ENCODE measurements at places on chromosomes 1 and 21.

DNA sequence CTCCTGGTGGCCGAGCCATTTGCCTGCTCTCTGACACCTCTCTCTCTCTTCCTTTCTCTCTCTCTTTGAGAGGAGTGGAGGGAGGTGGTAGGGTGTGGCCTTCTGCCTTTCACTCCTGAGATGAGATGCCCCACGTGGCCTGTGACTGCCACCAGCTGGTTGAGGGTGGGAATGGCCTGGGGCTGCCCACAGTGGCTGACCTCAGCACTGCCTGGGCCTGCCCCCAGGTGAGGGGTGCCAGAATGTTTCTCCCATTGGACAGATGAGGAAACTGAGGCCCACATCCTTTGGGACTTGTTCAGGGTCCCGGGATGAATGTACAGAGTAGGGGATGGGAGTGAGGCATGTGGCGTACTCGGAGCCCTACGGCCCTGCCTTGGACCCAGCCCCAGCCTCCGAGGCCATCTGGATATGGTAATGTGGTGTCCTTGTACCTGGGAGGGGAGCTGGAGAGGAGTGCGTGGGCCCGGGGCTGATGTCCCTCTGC, 12.7 kb upstream of the C1orf167 start:
- peak; percentile 30 for DNase-seq

GRCh38 chr1:236893626-236894545, 98.8 kb downstream of the MTR start:
- DNase-seq, result no peak

DNA sequence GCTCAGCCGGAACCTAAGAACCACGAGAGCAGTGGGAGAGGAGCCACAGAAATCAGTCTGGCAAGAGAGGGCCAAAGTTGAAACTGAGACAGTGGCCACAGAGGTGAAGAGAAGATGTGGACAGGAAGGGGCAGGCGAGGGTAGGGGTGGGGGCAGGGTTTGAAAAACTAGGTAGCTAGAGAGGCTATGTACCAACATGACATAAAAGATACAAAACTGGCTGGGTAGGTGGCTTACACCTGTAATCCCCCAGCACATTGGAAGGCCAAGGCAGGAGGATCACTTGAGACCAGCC, 28.4 kb upstream of the TIAM1 start:
- DNase-seq, result no peak

GRCh38 chr1:224132901-224133300, 19.0 kb downstream of the FBXO28 start:
- DNase-seq, result no peak

GRCh38 chr1:111729271-111729921, 9.8 kb downstream of the INKA2 start:
- DNase-seq, result no peak

GRCh38 chr1:160629286-160630210, 17.3 kb downstream of the SLAMF1 start:
- DNase-seq, result peak; percentile 94

GRCh38 chr1:219161371-219161770, 12.3 kb upstream of the LYPLAL1 start:
- DNase-seq, result no peak

- no peak for DNase-seq
Measured at GRCh38 chr1:50829014-50829958, 130.8 kb downstream of the FAF1 start.

- DNase-seq, result no peak
Measured at GRCh38 chr1:19813643-19813960, 1.5 kb downstream of the RNF186 start.

GRCh38 chr1:199976496-199977144, 50.9 kb upstream of the NR5A2 start:
- no peak for DNase-seq

DNA sequence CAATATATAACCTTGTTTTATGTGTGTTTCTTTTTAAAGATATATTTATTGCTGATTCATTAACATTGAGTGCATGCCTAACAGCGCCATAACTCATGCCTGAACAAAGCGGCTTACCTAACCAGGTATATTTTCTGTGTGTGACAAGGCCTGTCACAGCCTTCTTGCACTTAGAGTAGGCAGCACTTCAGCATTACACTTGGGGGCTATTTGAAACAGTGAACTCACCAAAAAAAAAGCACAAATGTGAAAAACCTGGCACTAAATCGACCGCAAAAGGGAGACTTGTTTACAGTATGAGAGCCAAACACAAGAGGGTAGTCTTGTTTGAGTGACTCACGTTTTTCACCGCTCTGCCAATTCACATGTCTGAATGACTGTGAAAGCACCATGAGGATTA, 111.7 kb downstream of the DISP1 start:
- no peak for DNase-seq

DNA sequence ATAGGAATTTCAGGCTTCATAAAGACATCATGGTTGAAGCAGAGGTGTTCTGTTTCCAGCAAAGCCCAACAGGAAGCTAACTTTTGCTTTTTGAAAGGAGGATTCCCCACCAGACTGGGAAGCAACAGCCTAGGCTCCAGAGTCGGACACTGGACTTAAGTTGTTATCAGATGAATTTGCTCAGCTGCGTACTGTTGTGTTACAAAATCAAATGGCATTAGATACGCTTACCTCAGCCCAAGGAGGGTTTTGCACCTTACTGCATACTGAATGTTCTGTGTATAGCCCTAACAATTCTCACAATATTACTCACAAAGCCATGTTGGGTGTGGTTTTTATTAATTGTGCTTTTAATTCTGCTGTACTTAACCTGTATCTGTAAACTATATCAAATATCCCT, 547 bp upstream of the CHIA start:
- no peak for DNase-seq

GRCh38 chr1:11740258-11741192, 4.6 kb downstream of the AGTRAP start:
- peak; percentile 70 for DNase-seq

GRCh38 chr1:118201524-118201923, 16.5 kb upstream of the SPAG17 start:
- no peak for DNase-seq

DNA sequence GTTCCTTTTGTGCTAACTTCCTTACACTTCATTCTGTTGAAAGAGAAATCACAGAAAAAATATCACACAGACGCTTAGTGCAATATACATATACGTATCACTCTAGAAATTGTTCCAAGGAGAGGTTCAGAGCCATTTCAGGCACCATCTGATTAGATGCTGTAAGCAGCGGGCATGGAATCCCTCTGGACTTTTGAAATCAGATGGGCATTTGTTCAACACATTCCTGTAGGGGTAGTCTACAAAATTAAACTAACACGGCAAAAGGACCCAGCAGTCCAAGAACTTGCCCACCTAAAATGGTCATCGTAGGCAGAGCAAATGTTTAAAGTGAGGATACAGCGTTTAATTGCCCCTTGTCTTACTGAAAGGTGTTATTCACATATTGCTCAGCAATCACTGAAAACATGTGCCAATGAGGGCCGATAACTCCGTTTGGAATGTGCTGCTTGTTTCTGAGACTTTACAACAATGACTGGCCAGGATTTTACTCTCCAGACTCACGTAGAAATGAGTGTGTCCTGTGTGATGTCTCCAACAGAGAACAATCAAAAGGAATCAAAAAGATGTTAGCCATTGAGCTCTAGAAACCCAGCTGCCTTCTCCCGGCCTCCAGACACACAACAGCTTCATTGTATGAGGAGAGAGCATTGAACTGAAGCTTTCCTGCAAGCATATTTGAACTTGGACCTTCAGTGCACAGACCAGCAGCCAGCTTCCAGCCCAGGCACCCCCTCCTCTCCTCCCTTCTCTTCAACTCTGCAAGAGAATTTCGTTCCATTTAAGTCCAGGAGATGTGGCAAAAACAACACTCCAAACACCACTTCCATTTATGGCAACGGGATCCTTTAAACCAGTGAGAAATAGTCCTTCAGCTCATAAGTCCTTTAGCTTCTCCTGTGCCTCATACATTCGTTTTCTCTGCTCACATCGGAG, 32.1 kb upstream of the ADORA3 start:
- DNase-seq, result no peak

DNA sequence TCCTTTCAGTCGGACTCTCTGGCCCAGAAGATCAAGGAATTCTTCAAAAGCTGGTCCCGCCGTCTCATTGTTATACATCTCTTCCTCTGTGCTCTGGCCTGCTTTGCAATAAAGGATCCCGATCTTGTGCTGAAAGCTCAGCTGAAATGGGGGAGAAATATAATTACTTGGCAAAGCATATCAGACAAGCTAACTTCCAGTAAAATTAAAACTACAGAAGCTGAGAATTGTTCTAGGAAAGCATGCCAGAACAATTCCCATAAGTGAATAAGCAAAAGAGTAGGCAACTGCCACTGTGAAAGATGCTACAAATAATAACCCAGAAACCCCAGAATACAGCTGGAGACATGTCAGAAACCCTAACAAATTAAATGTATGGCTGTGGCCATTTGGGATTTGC, 146.1 kb downstream of the SIPA1L2 start:
- DNase-seq, result no peak

DNA sequence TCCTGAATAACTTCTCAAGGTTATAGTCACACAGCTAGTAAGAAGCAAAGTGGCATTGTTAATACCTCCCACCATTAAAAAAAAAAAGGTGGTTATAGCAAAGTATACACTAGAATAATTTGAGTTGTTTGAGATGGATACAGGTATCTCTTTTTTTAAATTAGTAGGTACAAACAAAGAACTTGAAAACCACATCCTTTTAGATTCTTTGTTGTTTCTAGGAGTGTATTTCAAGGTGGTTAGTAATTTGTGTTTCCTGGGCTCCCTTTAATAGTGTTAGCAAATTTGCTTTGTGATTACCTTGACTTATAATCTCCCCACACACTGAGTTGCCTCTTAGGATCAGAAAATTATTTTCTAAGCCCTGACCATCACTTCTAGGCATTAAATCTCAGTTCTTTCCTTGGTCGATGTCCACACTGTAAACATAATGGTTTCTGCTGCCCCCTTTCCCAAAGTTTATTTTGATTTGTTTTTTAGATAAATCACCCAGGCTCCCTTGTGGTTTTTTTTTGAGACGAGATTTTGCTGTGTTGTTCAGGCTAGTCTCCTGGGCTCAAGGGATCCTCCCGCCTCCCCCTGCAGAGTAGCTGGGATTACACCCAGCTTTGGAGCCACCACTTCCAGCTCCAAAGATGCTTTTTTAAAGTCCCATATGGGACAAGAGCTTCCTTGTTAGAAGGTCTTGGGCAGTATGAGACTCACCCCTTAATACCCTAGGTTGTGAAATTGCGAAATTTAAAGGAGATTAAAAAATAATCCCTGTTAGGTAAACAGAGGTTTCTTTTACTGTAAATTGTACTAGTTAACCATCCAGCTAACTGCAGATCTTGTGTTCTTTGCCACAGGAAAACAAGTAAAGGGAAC, 6.2 kb downstream of the AKIRIN1 start:
- peak; percentile 71 for DNase-seq

DNA sequence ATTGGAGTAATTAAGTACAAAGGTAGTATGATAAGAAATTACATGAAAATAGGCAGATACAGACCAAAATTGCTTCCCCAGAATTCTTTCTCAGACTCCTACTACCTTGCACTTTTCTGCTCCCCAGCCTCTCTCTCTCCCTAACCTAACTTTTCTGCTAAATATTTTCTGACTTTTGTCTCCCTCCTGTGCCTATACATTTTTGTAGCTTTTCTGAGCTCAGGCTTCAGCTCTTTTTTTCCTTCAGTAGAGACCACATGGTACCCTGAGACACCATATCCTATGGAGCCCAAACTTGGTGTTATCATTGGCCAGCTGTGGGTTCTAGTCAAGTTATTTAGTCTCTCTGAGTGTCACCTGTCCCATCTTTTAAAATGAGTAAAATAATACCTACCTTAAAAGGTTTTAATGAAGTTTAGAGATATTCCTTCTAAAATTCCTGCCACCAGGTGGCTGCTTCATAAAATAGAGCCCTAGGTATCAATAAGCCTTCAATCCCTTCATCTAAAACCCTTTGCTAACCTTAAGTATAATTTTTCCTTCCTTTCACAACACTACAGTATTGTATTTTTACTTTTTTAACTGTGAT, 237.6 kb upstream of the DUSP10 start:
- DNase-seq, result no peak

DNA sequence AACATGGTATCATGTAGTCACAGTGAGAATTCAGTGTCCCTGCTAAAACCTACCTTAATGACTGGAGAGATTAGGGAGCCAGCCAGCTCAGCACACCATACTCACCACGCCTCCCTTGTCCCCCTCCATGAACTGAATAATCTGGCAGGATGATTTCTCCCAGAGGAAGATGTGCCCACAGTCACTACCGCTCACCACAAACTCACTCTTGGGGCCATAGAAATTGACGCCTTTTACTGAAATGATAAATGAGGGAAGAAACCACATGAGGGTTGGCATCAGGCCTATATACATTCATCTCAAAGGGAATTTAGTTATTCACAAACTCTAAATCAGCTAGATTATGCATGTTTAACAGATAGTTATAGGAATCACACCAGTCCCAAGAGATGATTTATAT, 17.4 kb downstream of the PEA15 start:
- no peak for DNase-seq

DNA sequence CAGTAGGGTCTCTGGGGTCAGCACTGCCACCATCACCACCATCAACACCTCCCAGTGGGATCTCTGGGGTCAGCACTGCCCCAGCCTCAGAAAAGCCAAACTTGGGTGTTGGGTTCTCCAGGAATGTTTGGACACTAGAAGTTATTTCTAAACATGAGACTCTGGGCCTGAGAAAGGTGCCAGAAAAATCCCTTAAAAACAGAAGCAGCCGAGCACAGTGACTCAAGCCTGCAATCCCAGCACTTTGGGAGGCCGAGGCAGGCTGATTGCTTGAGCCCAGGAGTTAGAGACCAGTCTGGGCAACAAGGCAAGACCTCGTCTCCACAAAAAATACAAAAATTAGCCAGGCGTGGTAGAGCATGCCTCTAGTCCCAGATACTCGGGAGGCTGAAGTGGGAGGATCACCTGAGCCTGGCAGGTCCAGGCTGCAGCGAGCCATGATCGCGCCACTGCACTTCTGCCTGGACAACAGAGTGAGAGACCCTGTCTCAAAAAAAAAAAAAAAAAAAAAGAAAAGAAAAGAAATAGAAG, 470 bp downstream of the PTAFR start:
- no peak for DNase-seq

DNA sequence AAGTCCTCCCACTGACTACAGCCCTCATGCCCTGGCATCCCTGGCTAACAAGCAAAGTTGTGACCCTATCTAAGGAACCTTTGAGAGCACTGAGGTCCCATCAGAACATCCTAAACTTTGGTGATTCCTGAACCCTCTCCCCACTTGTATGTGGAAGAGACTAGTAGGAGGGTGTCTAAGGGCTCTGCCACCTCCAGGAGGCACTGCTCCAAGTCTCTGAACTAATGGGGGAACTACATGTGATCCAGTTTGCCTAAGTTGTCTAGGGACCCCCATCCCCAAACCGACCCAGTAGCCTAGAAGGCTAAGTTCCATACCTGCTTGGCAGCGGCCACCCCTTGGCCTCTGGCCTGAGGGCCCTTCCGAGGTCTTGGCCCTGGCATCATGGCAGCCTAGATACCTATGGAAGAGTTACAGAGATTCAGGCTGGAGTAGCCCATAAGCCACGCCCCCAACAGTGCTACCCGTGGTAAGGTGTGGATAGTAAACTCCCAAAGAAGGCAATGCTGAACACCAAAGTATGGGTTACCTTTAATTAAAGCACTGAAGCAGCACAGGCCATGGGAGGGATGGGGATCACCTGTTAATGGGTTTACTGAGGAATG, 1.7 kb downstream of the CC2D1B start:
- DNase-seq, result peak; percentile 23

GRCh38 chr1:118136187-118136941, 48.7 kb downstream of the SPAG17 start:
- DNase-seq, result no peak

- no peak for DNase-seq
Measured at GRCh38 chr1:75855010-75855409, 58.3 kb downstream of the MSH4 start.

- no peak for DNase-seq
Measured at GRCh38 chr1:53608676-53609075, 130.3 kb downstream of the GLIS1 start.

- DNase-seq, result no peak
Measured at GRCh38 chr1:246599315-246599714, 33.1 kb downstream of the CNST start.
